ENCODE measurements at places on chromosomes 5 and 9.

DNA sequence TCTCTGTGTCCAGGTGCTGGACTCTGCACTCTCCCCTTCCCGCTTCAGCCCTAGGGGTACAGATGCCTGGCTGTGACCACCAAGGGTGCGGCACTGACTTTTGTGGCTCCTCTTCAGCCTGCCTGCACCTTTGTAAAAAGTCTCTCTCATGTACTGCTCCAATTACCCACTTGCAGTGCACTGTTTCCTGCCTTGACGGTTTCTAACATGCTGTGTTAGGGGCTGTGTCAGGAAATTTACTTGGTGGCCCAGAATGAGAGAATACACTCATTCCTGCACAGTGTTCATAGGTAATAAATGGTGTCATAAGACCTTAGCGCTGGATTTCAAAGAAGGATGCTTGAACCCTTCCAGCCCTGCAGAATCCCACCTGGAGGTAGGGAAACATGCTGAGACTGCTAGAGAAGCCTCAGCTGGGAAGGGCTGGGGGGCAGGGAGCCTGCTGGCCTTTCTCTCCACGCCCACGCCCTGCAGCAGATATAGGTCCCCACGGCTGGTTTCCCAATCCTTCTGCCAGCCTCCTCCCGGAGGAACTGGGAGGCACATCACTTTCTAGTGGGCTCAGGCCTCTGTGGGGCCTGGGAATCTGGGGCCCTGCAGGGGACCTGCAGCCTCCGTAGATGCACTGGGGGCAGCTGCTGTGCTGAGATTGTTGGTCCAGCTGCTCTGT, 17.6 kb upstream of the HRH2 start:
- DNase-seq: no peak

- no peak for DNase-seq
Observed at GRCh38 chr5:82694711-82695285, 382.4 kb downstream of the TMEM167A start.

GRCh38 chr9:101635473-101635872, 40.7 kb upstream of the PPP3R2 start:
- DNase-seq: no peak

DNA sequence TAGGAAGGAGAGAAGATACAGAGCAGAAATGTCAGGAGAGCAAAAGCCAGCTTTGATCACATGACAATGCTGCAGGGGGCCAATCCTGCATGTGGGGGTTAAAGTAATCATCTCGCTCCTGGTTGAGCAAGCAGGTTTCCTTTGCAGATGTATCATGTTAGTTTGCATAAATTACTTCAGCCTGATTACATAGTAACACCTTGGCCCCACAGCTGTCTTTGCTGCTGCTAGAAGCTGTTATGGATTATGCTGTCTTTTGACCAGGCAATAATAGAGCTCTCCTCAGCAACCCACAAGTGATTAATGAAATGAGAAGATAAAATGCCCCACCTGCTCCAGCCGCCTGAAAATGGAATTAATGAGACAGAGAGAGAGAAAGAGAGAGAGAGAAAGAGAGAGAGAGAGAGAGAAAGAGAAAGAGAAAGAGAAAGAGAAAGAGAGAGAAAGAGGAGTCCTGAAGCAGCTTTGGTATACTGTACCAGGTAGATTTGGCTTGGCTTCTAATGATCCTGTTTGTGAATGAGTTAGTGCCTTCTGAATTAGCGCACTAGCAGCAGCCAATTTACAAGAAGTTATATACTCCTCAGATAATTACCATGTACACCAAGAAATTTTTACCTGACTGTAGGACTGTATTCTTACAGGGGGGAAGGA, 174.3 kb upstream of the RORB start:
- no peak for DNase-seq

DNA sequence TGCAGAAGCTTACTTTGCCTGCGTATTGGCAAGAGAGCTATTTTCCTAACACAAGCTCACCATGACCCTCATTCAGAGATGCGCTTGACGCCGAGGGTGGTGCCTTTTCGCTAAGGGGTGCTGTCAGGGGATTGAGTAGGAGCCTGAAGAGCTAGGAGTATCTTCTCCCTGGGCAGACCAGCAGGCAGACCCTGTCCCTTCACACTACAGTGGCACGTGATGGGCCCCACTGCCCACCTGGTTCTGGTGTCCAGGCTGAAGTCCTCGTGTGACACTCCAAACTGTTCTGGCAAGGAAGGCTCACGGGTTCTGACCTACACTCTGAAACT, 198.3 kb downstream of the AUH start:
- DNase-seq: no peak

DNA sequence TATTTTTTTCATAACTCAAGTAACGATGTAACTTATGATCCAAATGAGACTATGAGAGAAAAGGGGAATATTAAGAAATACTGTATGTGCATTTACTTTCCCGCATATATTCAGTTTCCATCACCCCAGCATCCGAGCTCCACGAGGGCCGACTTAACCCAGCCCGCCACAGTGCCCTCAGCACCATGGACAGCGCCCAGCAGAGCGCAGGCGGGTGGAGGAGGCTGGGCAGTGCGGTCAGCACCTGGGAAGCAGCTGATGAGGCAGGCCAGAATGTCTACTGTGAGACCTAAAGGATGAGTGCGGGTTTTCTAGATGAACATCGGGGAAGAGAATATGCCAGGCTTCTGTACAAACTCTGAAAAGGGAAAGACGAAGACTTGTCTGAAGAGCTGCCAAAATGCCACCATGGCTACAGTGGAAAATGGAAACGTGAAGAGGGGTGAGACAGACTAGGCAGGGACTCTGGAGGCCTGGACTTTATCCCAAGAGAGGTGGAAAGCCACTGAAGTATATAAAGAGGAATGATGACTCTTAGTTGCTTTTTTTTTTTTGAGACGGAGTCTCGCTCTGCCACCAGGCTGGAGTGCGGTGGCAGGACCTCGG, 34.5 kb upstream of the MED27 start:
- DNase-seq: no peak

DNA sequence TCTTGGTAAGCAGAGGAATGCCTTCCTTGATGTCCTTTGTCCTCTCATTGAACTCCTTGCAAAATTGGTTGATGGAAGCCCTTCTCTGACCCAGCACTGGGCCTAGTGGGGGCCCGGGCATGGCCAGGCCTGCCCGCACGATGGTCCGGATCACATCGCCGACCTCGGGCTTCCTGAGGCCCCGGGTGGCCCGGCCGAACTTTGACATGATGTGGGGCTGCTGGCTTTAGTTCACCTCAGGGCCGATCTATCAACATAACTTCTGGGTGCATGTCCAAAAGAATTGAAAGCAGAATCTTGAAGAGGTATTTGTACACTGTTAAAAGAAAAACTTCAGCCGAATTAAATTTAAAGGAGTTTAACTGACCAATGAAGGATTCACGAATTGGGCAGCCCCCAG, 24.1 kb upstream of the GNPDA1 start:
- DNase-seq: no peak

DNA sequence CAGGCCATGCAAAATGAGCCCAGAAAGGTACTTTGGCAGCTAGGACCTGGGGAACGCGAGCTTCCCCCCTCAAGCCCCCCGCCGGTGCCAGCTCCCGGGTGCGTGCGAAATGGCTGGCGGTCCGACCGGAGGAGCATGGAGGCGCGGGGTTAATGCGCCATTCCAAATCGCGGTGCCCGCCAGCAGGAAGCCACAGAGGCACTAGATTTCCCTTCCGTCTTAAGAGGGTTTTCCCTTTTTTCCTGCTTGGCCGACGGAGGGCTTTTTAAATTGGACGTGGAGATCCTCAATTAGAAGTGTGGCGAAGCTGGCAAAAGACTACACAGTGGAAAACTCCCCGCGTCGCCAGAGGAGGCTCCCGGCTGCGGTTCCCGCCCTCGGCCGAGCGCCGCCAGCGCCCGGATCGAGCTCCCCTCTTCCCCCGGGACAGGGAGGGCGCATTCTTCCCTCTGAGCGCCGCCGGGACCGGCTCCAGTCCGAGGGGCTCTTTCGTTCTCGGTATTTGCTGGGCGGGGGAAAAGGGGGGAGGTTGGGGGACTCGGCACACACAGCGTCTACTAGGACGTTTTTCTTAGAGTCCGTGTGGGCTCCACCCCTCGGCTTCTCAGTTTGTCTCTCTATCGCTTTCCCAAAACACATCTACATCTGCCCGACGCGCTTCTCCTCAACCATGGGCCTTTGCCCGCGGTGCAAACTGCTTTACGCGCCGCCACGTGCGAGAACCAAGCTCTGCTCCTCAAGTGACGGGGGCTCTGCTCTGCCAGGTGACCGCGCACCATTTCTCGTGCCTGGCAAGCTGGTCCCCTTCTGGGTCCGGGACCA, 3.0 kb downstream of the GDNF start:
- no peak for DNase-seq

- DNase-seq: no peak
Observed at GRCh38 chr5:159441441-159441840, 111.2 kb upstream of the IL12B start.
